ENCODE measurements at places on chromosomes 16 and 17.
A peak's percentile ranks its signal among the peaks of the same experiment; 100 is the strongest.

- no peak for DNase-seq
Measured at GRCh38 chr17:77281122-77281903, 140.5 kb downstream of the SEC14L1 start.

DNA sequence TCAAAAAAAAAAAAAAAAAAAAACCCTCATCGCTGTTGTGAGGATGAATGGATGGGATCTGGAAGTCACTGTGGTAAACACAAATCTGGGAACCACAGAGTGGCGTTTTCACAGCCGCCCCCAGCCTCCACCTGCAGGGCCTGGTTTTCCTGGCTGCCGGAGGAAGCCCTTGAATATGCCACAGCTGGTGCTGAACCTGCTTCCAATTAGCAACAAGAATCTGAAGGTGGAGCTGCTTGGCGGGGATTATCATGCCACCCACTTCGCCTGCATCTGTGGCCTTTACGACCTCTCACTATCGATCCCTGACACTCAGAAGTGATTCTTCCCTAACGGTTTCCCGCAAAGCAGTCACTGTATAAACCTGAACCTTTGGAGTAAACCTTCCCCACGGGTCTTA, 16.1 kb downstream of the MRM3 start:
- DNase-seq, result no peak

GRCh38 chr17:58200024-58200633, 7.6 kb downstream of the EPX start:
- peak; percentile 59 for DNase-seq

DNA sequence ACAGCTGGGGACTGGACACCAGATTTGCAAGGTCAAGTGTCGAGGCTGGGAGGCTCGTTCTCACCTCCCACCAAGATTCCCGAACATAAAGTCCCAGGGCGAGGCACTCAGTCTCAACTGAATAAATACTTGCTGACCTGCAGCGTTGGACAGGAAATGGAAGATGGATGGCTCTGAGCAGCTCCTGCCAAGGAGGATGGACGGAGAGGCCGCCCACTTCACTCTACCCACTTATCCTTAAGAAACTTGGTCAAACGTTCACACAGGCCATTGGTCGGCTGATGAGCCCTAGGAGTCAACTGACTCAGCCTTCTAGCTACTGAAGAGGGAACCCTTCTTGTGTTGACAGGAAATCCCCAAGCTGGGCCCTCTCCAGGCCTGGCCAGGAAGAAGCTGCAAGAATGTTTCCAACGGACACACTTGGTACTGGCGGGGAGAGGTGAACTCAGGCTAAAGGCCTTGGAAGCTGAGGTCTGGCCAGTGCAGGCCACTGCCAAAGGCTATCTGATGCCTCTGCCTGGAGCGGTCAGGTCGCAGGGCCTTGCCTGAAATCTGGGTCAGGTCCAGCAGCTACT, 50.0 kb downstream of the VAC14 start:
- no peak for DNase-seq

GRCh38 chr16:2856061-2856670, 1.8 kb downstream of the PRSS22 start:
- no peak for DNase-seq

- DNase-seq, result no peak
Measured at GRCh38 chr16:88533381-88533917, 36.8 kb upstream of the ZC3H18 start.

GRCh38 chr17:44906010-44906646, 6.9 kb upstream of the EFTUD2 start:
- DNase-seq, result peak; percentile 29

- no peak for DNase-seq
Measured at GRCh38 chr16:620700-621525, 9.9 kb upstream of the WFIKKN1 start.

DNA sequence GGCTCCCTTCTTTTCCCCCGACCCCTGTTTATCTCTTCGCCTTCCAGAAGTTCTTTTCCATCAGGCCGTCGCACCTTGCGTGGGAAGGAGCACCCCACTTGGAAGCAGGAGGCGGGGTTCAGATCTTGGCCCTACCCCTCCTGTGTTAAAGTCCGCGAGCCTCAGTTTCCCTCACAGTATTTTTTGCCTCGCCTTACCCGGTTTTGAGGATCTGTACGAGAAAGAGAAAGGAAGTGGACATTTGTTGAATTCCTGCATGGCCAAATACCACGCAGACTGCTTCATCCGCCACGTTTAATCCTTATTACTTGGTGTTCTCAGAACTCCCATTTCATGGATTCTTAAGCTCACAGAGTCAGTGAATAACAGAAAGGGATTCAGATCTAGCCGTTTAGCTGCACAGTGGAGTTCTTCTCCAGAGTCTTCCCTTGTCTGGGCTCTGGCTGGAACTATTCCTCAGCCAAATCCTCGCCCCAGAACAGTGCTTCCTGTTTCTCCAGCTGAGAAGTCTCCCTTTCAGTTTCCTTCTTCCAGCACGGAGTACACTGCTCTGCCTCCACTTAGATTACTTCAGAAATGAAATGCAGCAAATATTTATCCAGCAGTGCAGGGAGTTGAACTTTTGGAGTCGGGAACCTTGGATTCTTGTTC, 590 bp downstream of the TMEM219 start:
- peak; percentile 22 for DNase-seq

DNA sequence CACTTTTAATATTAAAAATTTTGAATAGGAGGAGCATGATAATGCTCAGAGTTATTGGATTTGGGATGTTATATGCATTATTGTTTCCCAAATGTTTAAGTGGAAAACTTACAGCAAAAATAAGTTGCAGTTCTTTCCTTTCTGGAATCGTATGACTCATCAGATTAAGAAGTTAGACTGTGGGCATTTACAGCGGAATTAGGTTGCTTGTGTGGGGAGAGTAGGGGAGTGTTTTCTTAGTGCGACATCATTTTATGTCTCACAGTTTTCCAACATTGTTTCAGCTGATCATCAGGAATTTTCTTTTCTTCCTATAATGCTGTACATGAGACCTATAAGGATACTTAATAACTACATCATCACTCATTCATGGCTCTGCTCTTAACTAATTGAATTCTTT, 1631.8 kb downstream of the CDH8 start:
- no peak for DNase-seq

- no peak for DNase-seq
Measured at GRCh38 chr17:63486317-63487013, 9.6 kb downstream of the ACE start.

- DNase-seq, result no peak
Measured at GRCh38 chr16:21663889-21664647, at the start of gene OTOA. TSS of gene OTOA (plus strand) at chr16:21663968. CDS start at chr16:21678515, 14,547 bp downstream.

DNA sequence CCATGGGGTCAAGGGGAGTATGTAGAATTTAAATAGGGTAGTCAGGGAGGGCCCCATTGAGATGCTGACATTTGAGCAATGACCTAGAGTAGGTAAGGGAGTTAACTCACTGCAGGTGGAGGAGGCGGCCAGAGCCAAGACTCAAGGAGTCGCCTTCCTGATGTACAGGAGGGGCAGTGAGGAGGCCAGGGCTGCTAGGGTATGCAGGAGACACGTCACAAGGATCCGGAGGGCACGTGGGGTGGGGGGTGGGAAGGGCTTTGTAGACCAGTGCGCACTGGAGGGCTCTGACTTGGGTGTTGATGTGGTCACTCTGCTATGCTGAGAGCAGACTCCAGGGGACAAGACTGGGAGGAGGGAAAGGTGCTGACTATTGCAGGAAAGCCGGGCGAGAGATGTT, 37.5 kb downstream of the SPECC1 start:
- no peak for DNase-seq

- DNase-seq, result peak; percentile 56
Measured at GRCh38 chr16:67563708-67564468, 1.6 kb downstream of the CTCF start.

DNA sequence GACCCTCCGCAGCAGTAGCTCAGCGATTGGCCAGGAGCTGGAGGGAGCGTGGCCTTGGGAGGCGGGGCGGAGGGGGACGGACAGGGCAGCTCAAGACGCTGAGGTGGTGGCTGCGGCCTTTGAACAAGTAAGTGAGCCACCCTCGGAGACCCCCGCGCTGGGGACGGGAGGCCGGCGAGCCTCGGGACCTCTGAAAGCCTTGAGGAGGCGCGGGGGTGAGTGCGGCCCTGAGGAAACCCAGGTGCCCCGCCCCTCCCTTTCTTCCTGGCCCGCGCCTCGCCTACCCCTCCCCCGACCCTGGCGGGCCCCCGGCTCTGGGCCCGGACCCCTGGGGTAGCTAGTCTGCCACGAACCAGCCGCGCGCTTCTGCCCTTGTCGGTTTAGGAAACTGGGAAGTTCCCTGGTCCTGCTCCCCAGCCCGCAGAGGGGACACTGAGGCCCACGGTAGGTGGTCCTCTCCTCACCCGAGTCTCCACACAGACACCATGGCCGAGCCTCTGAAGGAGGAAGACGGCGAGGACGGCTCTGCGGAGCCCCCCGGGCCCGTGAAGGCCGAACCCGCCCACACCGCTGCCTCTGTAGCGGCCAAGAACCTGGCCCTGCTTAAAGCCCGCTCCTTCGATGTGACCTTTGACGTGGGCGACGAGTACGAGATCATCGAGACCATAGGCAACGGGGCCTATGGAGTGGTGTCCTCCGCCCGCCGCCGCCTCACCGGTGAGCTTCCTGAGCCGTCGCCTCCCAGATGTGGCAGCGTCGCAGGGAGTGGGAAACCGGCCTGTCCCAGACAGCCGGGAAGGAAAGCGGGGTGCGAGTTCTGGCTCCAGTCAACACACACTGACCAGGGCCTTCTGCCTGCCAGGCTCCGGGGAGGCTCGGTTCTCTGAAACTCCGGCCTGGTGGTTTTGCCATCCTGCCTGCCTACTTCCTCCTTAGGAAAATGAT, at the start of gene MAPK7:
TSS of gene MAPK7 (plus strand) at position 83 of the 945 bp plus-strand sequence. CDS start at position 486, 403 bp downstream.
- DNase-seq, result no peak

DNA sequence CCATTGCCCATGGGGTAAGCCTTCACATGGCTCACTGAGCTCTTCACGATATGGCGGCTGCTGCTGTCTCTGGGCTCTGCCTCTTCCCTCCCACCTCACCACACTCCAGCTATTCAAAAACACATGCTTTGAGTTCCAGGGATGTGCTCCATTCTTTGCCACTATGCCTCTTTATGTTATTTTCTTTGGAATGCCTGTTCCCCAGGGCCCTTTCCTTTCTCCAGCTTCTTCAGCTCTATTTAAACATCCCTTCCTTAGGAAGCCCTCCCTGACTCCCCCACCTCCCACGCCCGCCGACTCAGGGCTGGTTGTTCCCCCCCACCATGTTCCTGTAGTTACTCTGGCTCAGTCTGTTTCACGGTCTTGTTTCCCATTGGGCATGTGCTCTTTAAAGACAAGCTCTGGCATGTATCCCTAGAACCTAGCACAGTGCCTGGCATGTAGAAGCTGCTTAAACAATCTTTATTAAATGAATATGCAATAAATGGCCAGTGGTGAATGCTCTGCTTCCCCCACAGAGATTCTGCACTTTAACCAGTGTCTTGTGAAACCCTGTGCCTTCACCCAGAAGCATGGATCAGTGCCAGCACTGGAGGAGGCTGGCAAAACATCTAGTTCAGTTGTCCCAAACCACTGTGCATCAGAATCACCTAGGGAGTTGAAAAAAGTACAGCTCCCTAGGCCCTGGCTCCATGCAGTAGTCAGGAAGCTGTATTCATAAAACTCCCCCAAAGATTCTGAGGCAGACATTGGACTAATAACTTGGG, 6.9 kb downstream of the MYCBPAP start:
- DNase-seq, result peak; percentile 72

- no peak for DNase-seq
Measured at GRCh38 chr16:9160551-9160911, 69.1 kb downstream of the HAPSTR1 start.

- no peak for DNase-seq
Measured at GRCh38 chr17:64254755-64255154, 8.3 kb downstream of the TEX2 start.

DNA sequence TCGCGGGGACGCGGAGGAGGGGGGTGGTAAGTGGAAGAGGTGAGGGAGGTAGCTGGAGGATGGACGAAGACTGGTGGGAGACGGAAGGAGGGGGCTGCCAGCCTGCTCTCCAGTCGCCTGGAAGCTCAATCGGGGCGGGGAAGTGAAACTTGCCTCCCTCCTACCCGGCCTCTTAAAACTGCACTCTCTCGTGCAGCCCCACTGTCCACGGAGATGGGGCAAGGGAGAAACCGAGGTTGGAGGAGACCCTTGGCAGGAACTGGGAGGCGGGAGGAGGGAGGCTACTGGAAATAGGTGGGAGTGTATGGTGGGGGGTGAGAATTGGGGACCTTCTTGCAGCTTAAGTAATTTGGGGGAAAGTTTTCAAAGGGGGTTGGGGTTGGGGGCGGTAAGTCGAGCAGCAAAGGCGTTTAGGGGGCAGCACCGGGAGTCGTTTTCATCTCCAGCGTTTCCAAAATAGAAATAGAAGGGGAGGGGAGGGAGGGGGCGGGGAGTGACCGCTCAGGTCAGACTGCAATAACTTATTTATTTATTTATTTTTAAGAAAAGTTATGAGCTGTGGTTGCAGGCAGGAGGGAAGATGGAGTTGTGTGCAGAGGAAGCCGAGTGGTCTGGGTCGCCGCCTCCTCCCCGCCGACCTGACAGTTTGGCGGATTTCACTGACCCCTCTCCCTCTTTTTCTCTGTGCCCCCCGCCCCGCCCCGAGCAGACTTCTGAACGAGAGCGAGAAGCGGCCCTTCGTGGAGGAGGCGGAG, 1.4 kb downstream of the SOX9 start:
- no peak for DNase-seq

DNA sequence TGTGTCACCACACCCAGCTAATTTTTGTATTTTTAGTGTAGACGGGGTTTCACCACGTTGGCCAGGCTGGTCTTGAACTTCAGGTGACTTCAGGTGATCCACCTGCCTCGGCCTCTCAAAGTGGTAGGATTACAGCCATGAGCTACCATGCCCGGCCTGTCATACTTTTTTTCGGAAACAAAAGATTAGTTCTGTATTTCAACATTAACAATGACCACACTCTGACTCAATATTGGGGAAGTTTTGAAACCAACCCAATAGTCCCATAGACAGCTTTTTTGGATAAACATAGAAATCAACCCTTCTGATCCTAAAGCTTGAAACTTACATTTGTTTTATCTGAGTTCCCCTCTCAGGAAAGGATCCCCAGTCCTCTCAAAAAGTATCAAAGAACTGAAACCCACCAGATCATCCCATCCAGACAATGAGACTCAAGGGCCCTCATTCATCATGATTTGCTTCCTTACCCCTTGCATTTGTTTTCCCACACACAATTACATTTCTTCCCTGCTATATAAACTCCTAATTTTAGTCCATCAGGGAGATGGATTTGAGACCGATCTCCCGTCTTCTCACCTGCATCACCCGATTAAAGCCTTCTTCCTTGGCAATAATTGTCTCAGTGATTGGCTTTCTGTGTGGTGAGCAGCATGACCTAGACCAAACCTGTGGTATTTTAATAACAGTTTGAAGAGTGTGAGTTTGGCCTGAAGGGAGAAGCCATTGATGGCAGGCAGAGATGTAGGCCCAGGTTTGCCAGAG, 7.2 kb upstream of the AGRP start:
- DNase-seq, result peak; percentile 81

DNA sequence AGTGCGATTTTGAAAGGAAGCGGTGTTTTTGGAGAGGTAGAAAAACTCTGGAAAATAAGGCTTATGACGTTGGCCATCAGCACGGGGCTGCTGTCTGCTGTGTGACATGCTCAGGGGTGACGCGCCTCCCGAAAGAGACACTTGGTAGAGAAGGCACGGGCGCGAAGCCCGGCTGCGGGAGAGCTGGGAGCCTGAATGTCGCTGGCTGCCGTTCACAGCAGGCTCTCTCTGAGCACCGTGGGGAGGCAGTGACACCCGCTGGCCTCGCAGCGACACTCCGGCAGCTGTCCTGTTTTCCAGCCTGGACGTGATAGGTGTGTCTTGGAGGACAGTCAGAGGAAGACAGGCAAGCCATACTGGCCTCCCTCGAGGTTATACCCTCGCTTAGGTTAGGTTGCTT, 759.1 kb upstream of the RBFOX1 start:
- no peak for DNase-seq

- DNase-seq, result peak; percentile 85
Measured at GRCh38 chr17:50909765-50910605, 43.8 kb upstream of the TOB1 start.

- no peak for DNase-seq
Measured at GRCh38 chr17:71919186-71919585, 201.6 kb upstream of the SOX9 start.
